ENCODE measurements at places on chromosomes 6 and 20.

GRCh38 chr6:151610326-151610725 is 116.5 kb downstream of the CCDC170 start:
- no peak for DNase-seq
- peaks cover 32% of the 10 kb centered on the region for H3K27me3 ChIP-seq
- H3K4me1 ChIP-seq: no peaks in the 10 kb centered on the region

GRCh38 chr6:79605061-79605460 is 26.1 kb upstream of the SH3BGRL2 start:
- H3K4me1 ChIP-seq: peaks cover 2% of the 10 kb centered on the region
- no peak overlapping the region for H3K27ac ChIP-seq
- no peaks in the 10 kb centered on the region for H3K27me3 ChIP-seq
- H3K4me3 ChIP-seq: no peak overlapping the region

DNA sequence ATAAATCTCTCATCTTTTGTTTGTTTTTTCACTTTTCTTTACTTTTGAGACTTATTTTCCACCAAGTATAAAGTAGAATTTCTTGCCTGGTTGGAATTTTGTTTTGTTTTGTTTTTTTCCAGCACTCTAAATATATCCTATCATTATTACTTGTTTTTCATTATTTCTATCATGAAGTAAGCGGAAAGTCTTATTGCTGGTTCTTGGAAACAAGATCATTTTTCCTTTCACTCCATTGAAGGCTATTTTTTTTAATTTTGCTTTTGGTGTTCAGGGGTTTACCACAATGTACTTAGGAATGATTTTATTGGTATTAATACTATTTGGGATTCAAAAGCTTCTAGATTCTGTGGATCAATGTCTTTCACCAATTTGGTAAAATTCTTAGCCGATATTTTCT is 190.1 kb downstream of the LAMA2 start:
- H3K27ac ChIP-seq: no peak overlapping the region
- no peak for DNase-seq
- peaks cover 10% of the 10 kb centered on the region for H3K27me3 ChIP-seq
- H3K4me3 ChIP-seq: no peak overlapping the region

- DNase-seq: no peak
- H3K4me3 ChIP-seq: no peak overlapping the region
- peaks cover 14% of the 10 kb centered on the region for H3K27me3 ChIP-seq
- no peaks in the 10 kb centered on the region for H3K4me1 ChIP-seq
Measured at GRCh38 chr6:99146711-99147110, 199.0 kb upstream of the FBXL4 start.

- no peaks in the 10 kb centered on the region for H3K36me3 ChIP-seq
- no peak overlapping the region for H3K4me3 ChIP-seq
- H3K27me3 ChIP-seq: peaks cover 9% of the 10 kb centered on the region
- no peak for DNase-seq
- no peak overlapping the region for H3K27ac ChIP-seq
Measured at GRCh38 chr6:147459780-147460179, 48.7 kb upstream of the SAMD5 start.

DNA sequence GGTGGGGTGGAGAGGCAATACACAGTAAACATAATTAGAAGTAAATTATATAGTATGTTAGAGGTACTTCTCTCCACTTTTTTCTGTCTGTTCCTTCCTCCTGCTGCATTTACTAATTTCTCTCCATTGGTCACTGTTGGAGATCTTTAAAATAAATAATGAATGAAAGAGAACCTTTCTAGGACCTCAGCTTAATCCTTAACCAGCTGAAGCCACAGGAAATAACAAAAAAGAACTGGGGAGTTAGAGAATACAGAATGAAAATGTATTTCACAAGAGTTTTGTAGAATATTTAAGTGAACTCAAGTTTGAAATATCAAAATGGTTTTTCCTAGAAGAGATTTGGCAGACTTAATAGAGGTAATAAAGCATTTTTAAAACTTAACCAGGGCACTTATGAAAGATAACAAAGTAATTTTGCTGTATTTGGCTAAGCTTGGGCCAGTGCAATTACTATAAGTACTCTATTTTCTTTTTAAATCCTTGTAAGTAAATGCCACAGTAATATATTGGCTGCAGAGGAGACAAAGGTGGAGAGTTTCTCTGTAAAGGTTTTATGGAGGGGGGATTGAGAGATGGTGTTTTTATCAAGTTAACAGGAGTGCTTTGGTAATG is 405.0 kb downstream of the CDKAL1 start:
- DNase-seq: no peak
- H3K36me3 ChIP-seq: peaks cover 30% of the 10 kb centered on the region

- H3K36me3 ChIP-seq: peaks cover 7% of the 10 kb centered on the region
- no peak for DNase-seq
- no peak overlapping the region for H3K27ac ChIP-seq
- no peak overlapping the region for H3K4me3 ChIP-seq
Measured at GRCh38 chr20:704726-705125, 29.1 kb upstream of the SCRT2 start.

GRCh38 chr6:27608916-27609883 is 136.3 kb upstream of the ZNF184 start:
- no peak overlapping the region for H3K27ac ChIP-seq
- no peak overlapping the region for H3K4me3 ChIP-seq
- H3K4me1 ChIP-seq: peaks cover 12% of the 10 kb centered on the region
- H3K27me3 ChIP-seq: peaks cover 77% of the 10 kb centered on the region
- DNase-seq: no peak

DNA sequence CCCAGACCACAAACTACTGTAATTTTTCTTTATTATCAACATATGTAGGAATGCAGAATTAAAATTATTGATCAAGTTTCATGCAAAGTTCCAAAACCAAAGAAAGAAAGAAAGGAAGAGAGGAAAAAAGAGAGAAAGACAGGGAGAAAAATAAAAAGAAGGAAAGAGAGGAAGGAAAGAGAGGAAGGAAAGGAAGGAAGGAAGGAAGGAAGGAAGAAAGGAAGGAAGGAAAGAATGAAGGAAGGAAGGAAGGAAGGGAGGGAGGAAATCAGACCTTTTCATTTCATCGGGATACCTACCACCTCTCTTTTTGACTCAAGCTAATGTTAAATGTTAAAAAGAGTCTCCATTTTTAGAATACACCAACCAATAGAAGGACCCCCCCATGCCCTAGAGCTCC is 31.9 kb downstream of the DCDC2 start:
- H3K4me1 ChIP-seq: no peaks in the 10 kb centered on the region
- no peak overlapping the region for H3K27ac ChIP-seq
- no peak overlapping the region for H3K4me3 ChIP-seq

DNA sequence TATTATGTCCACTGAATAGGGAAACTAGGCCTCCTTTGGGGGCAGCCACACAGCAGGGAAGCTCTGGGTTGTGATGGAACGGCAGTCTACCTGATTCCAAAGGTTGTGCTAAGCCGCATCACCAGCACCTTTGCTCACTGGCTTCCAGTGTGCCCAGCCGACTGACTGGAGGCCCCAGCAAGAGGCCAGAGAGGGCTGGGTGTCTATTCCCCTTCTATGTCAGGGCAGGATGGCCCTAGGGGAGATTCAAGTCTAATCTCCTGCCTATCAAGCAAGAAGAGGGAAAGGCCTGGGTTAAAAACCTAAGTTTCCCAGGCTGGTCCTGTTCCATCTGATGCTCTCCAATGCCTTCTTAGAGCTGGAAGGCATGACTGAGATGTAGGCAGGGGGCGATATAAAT is 53.6 kb downstream of the JPH2 start:
- no peak overlapping the region for H3K27ac ChIP-seq
- H3K36me3 ChIP-seq: no peaks in the 10 kb centered on the region
- no peak for DNase-seq
- H3K27me3 ChIP-seq: peaks cover 7% of the 10 kb centered on the region
- H3K4me3 ChIP-seq: no peak overlapping the region

GRCh38 chr6:48560408-48560807 is 449.4 kb upstream of the PTCHD4 start:
- H3K27ac ChIP-seq: no peak overlapping the region
- no peaks in the 10 kb centered on the region for H3K36me3 ChIP-seq
- no peak for DNase-seq
- no peak overlapping the region for H3K4me3 ChIP-seq

GRCh38 chr6:69953491-69953890 is 87.1 kb downstream of the COL19A1 start:
- H3K36me3 ChIP-seq: no peaks in the 10 kb centered on the region
- H3K27me3 ChIP-seq: peaks cover 16% of the 10 kb centered on the region
- H3K4me3 ChIP-seq: no peak overlapping the region
- H3K27ac ChIP-seq: no peak overlapping the region
- no peak for DNase-seq
- H3K4me1 ChIP-seq: no peaks in the 10 kb centered on the region

GRCh38 chr6:9455864-9456658 is 958.8 kb downstream of the TFAP2A start:
- no peak overlapping the region for H3K27ac ChIP-seq
- no peaks in the 10 kb centered on the region for H3K36me3 ChIP-seq
- DNase-seq: no peak
- no peak overlapping the region for H3K4me3 ChIP-seq
- H3K4me1 ChIP-seq: no peaks in the 10 kb centered on the region

- DNase-seq: no peak
- H3K36me3 ChIP-seq: no peaks in the 10 kb centered on the region
- no peaks in the 10 kb centered on the region for H3K4me1 ChIP-seq
- H3K27me3 ChIP-seq: no peaks in the 10 kb centered on the region
Measured at GRCh38 chr20:8326899-8327298, 194.8 kb downstream of the PLCB1 start.

DNA sequence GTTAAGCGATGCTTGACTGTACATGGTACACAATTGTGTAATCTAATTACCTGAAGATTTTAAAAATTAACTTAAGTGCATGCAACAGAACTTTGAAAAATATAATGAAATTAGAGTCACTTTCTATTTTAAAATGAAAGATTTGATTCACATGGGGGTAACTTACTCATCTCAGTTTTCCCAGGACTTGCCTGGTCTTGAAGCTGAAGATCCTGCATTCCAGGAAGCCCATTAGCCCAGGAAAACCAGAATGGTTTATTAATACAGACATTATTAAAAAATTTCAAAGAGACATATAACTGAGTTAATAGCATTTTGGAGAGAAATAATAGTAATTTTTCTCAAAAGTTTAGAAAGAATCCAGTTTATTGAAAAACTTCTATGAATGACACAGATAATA is 190.6 kb downstream of the SIM1 start:
- H3K36me3 ChIP-seq: no peaks in the 10 kb centered on the region
- no peak overlapping the region for H3K27ac ChIP-seq
- no peak for DNase-seq
- H3K27me3 ChIP-seq: no peaks in the 10 kb centered on the region

DNA sequence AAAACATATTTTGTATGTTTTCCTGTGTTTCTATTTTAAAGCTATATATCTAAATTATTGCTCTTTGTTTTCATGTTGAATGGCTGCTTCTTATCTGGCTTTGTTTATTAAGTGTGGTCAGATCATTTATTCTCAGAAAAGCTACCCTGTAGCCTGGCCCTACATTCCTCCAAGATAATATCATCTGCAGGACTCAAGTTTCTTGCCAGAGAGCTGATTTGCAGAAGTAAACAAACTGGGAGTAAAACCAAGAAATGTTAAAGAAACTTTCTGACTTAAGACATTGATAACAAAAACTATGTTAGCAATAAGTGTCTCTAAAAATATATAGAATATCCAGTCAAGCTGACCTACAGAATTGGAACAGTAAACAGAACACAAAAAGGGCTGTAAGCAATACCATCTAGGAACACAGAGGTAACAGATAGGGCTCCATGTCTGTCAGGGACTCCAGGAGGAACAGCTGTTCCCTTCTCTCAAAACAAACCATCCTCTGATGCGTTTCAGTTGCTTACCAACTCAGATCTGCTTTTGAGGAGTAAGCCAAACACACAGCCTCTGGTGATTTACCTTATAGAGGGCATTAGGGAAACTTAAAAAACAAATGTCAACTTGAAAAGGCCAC is 17.5 kb upstream of the CEP85L start:
- H3K27ac ChIP-seq: no peak overlapping the region
- H3K4me1 ChIP-seq: peaks cover 86% of the 10 kb centered on the region
- H3K36me3 ChIP-seq: peaks cover 32% of the 10 kb centered on the region
- no peaks in the 10 kb centered on the region for H3K27me3 ChIP-seq
- H3K4me3 ChIP-seq: no peak overlapping the region

DNA sequence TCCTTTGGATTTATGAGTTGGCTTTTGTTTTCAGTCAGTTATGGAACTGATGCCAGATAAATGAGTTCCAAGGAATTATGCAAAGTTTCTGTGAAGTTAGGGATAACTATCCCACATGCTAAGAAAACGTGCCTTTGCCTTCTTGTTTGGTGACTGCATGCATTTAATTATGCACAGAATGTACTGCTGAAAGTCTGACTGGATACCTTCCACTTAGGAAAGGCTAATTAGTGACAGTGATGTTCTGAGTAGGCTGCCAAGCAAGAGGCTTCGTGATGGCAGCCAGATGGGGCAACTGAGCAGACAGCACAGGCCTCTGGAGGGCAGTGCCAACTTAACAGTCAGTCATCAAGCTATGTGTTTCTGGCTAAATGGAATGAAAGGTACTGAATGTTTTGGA is 289.9 kb downstream of the CD109 start:
- no peaks in the 10 kb centered on the region for H3K4me1 ChIP-seq
- peaks cover 4% of the 10 kb centered on the region for H3K27me3 ChIP-seq
- H3K4me3 ChIP-seq: no peak overlapping the region

DNA sequence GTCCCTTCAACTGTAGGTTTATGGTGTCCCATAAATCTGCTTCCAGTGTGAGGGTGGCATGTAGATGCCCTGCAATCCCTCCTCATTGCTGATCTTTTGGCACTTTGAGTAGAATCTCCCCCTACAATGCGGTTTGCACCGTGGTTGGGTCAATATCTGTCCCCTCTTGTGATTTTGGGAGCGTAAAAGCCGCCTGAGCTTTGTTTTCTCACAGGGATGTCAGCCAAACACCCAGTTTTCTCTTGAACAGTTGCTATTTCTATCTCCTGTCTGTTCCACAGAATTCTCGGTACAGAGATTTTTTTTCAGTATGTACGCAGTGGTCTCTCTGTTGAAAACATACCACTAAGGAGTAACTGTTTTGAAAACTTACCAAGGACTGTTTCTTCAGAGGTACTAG is 21.8 kb downstream of the CDS2 start:
- no peak overlapping the region for H3K4me3 ChIP-seq
- H3K27me3 ChIP-seq: no peaks in the 10 kb centered on the region
- H3K27ac ChIP-seq: no peak overlapping the region
- no peak for DNase-seq
- peaks cover 7% of the 10 kb centered on the region for H3K36me3 ChIP-seq

DNA sequence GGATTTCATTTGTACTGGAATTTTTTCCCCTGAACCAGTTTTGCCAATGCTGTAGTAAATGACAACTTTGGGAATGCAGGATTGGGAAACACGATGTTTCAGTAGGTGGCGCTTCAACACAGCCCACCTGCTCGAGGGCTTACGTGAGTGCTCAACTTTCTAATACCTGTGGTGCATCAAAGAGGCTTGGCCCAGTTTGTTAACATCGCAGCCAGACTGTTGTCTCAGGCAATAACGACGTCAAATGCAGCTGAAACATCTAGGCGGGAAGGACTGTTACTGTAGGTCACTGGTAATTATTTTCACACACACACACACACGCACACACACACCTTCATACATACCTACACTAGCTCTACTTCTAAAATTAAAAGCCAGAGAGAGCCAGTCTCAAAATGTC is 815.5 kb upstream of the SLC35B3 start:
- H3K27me3 ChIP-seq: peaks cover 3% of the 10 kb centered on the region
- H3K36me3 ChIP-seq: no peaks in the 10 kb centered on the region
- no peak overlapping the region for H3K4me3 ChIP-seq
- no peak for DNase-seq
